B cell (primary cell): ENCODE measurements at places on chromosomes 7 and 10. TPM values are rescaled to one million over a fixed set of nuclear protein-coding genes. Genes with fewer than 3 reads are reported as not detected.

DNA sequence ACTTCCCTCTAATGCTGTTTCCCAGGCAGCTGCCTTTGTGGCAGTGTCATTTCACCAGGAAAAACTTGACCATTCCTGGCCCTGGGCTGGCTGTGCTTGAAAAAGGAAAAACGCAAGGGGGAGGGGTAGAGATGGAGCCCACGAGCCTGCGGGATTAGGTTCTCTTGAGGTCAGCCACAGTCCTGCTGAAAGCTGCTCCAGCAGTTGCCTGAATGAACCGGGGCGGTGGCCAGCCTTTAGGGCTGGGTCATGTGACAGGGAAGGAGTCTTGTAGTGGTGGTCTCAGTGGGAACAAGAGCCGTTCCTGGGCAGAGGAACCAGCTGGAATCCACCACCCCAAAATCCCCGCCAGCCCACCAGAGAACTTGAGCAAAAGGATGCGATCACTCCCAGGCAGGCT is 51.2 kb upstream of the LRRC4 start:
- DNase-seq = no peak

DNA sequence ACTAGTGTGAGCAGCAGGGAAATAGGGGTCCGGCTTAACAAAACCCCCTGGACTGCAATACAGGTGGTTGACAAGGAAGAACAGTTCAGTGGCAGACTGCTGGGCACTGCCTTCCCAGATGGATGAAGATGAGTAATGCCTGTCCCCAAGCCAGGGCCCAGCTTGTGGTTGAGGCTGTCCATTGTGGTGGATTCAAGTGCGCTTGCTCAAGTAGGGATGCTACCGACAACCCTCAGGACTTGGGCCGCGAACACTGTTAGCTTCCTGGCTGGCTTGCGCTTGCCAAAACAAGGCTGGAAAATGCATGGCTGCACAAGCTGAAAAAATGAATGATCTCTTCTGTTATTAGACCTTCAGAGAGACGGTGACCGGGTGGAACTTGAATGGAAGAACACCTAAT is 116.1 kb upstream of the ACBD5 start:
- no peak for DNase-seq

GRCh38 chr10:84267503-84268126 is 22.8 kb downstream of the RGR start:
- DNase-seq = peak; percentile 22

- no peak for DNase-seq
Observed at GRCh38 chr10:74968667-74969061, 142.3 kb downstream of the KAT6B start.

DNA sequence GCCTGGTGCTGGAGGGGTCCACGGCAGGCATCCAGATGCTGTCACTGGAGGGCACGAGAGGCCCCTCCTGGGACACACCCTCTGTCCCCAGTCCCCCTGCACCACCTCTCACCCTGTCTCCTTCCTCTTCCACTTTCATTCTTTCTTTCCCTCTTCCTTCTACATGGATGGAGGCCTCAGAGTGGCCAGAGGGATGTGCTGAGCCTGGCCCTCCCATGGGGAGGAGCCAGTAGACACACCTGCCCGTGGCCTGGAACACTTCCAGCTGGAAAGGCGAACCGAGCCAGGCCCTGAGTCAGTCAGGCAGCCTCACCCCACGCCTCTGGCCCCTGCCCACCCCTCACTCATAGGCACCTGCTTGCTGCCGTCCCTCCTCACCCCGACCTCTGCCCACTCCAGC is 55.9 kb upstream of the MXI1 start:
- DNase-seq = no peak

ATP6V0A4 gene
- not detected in 2 replicates for total RNA-seq

ADAP1 gene
- 12.9 and 15.6 TPM in 2 replicates for total RNA-seq
